ENCODE measurements at places on chromosomes 1 and 21.

- DNase-seq: no peak
Measured at GRCh38 chr21:32137266-32137665, 141.6 kb downstream of the MIS18A start.

- DNase-seq: no peak
Measured at GRCh38 chr1:205711105-205712048, 31.1 kb upstream of the SLC45A3 start.

DNA sequence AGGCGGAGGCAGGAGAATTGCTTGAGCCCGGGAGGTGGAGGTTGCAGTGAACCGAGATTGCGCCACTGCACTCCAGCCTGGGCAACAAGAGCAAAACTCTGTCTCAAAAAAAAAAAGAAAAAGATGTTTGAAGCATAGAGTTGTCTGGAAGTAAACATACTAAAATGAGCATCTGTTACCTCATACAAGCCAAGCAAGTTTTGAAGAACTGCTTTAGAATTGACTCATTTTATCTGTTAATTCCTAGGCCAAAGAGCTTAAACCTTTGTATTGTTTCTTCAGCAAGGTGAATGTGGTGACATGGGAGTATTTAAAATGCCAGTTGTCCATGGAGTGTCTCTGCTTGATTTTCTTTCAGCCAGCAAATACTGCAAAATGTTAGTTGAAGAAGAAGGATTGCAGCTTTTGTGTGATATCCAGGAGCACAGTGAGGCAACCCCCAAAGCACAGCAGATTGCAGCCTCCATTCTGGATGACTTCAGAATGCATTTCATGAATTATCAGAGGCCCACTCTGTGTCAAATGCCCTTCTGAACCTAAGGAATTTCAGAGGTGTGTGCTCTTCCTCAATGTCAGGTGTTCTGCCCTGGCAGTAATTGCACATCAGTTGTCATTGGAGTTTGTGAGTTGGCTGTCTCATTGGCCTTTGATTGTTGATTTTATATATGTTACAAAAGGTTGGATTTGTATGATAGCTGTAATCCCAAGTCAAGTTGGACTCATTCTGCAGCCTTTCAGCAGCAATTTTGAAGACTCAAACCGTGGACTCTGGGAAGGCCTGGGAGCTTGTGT lies 28.9 kb downstream of the ECHDC2 start:
- no peak for DNase-seq

DNA sequence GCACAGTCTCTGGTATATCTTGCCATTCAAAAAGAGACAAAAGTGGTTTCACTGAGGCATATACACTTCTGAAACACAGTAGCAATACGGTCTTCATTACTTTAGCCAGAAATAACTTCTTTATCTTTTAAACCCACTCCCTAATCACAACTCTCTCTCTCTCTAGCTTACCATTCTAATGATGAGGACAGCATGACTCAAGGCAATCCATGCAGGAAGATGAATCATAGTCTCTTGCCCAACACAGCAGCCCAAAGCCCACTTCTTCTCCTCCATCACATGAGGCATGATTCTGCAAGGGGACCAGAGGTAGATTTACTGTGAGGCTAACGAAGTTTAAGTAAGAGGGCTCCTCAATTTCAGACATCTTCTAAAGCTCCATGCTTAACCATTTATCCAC lies 285.0 kb upstream of the NR5A2 start:
- no peak for DNase-seq

- no peak for DNase-seq
Measured at GRCh38 chr1:90027281-90027680, 32.4 kb downstream of the ZNF326 start.

DNA sequence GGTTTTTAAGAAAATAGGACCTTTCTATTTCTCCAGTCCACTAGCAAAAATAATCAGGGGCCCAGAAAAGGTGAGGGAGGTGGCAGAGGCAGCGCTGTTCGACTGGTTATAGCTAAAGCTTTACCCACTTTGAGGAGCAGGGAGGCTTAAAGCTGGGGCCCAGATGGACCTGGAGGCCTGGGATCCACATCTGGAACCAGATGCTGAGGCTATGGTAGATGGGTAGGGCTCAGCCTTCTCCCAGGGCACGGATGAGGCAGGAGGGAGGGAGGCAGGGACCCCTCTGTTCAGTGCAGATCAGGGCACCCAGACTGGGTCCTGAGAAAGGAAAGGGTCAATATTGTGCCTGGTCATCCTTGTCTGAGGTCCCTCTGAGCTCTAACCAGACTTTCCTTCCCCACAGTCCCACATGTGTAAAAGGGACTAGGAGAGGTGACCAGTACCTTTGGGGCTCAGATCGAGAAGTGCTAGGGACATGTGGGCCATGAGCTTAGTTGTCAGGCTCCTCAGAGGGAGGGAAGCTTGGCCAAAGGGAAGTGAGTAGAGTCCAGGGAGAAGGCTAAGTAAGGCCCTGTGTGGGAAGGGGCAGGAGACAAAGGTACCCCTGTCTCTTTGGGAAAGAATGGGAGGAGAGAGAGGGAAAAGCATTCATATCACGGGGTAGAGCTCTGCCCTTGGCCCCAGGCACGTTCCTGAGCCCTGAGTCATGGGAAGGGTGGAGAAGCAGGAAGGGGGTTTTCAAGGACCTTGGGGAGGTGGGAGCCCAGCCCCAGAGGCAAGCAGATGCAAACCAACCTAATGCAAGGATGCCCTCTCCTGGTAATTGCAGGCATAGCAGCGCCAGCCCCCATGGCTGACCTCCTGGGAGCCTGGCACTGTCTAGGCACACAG lies 15.4 kb downstream of the LMNA start:
- DNase-seq: peak; percentile 92

- no peak for DNase-seq
Measured at GRCh38 chr1:29852248-29852647, 615.9 kb downstream of the PTPRU start.

DNA sequence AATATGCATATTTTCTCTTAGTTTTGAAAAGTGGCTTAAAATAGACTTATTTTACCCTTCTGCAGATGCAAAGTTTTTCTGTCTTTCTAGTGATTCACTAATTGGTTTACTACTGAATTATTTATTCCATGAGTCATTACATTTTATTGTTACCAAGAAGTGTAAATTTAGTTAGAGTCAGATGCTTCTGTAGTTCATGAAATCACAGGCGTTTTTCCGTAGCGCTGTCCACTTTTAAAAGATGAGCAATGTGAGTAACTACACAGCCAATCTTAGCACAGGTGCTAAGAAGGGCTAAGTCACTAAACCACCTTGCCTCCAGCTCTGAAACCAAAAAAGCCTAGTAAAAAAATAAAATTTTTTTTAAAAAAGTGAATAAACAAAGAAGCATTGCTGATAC lies 24.7 kb downstream of the RGS13 start:
- no peak for DNase-seq

- DNase-seq: no peak
Measured at GRCh38 chr1:61202854-61203598, 120.7 kb downstream of the NFIA start.
